Peyer's patch (tissue), 4 donors: ENCODE measurements at places on chromosomes 4 and X. TPM values are rescaled to one million over a fixed set of nuclear protein-coding genes. Genes with fewer than 3 reads are reported as not detected.

Gene IRS4
- total RNA-seq, result not detected

Gene LONRF3
- total RNA-seq, result 5.0 TPM

Gene PAGE5
- total RNA-seq, result not detected

Gene NMU
- not detected for total RNA-seq

Gene SYTL5
- total RNA-seq, result 1.7 TPM

Gene NIPAL1
- 5.0 TPM for total RNA-seq

Gene FGF16
- not detected for total RNA-seq

Gene ARHGAP36
- total RNA-seq, result not detected

Gene PAGE4
- total RNA-seq, result not detected

Gene PHOX2B
- 0.80 TPM for total RNA-seq

Gene SRPK3
- total RNA-seq, result 1.7 TPM

Gene POLN
- 2.3 TPM for total RNA-seq

Gene AFAP1
- total RNA-seq, result 42.9 TPM

Gene SNCA
- 9.1 TPM for total RNA-seq

Gene RHOH
- total RNA-seq, result 12.7 TPM

DNA sequence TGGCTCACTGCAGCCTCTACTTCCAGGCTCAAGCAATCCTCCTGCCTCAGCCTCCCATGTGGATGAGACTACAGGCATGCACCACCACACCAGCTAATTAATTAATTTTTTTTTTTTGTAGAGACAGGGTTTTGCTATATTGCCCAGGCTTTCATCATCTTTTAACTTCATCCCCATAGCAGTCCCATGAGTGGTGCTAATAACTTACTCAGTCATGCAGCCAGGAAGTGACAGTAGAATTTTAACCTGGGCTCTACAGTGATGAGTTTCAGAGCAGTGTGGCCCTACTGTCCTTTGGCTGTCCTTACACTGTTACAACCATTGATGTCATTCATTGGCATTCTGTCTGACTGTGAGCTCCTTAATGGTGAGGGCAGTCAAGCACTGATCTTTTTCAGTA, 3.9 kb upstream of the OCIAD2 start:
- DNase-seq, result no peak

- DNase-seq, result no peak
Observed at GRCh38 chr4:185369731-185370130, 26.0 kb downstream of the LRP2BP start.

DNA sequence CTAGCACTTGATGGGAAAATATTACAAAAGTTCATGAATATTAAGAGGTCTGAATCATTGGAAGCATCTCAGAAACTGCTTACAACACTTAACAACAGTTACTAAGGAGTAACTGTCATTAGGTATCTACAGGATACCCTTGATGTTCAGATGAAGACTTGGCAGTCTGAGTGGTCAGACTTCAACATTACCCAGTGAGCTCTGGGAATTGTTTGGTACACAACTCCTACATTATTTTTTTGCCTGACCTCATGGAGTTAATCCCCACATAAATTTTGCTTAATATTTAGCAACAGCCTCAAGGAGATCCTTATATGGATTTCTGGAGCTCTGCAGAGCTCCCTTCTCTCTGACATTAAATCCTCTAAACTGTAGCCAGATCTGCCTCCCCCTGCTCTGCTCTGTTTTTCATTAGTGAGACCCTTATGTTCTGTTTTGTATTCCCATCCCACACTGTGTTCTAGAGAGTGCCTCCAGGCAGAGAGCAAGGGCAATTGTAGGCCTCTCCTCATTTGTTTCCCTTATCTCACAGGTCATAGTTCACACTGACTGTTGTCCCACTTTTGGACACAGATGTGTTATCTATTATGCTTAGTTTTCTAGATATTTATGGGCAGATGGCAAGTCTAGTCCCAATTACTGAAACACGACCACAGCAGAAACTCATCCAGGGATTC, 368.8 kb downstream of the GASK1B start:
- no peak for DNase-seq

GRCh38 chrX:95791876-95792275, 892.8 kb upstream of the DIAPH2 start:
- no peak for DNase-seq

DNA sequence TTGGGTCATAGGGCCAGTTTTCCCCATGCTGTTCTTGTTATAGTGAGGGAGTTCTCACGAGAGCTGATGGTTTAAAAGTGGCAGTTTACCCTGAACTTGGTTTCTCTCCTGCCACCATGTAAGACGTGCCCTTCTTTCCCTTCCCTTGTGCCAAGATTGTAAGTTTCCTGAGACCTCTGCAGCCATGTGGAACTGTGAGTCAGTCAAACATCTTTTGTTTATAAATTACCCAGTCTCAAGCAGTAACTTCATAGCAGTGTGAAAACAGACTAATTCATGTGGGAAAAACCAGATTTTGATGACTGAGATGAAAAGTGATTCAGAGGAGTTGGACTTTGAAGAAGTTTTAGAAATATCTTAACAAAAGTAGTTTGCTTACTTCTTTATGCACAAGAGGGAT, 101.4 kb downstream of the ARHGAP10 start:
- DNase-seq, result no peak

DNA sequence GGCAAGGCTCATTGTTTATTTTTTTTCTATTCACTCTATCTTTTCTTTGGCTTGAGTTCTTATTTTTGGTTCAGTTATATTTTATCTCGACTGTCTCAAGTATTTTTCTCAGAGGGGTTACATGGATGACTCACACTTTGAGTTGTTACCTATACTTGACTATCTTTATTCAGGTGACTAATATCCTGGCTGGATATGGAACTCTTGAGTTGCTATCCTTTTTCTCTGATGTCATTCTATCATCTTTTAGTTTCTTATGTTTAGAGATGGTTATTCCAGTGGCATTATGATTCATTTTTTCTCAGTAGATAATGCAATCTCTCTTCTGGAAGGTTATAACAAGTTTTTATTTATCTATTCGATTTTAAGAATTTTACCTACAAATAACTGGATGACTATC, 117.9 kb downstream of the COX18 start:
- DNase-seq, result no peak

- DNase-seq, result no peak
Observed at GRCh38 chr4:189048119-189048518, 892.6 kb upstream of the FRG1 start.

DNA sequence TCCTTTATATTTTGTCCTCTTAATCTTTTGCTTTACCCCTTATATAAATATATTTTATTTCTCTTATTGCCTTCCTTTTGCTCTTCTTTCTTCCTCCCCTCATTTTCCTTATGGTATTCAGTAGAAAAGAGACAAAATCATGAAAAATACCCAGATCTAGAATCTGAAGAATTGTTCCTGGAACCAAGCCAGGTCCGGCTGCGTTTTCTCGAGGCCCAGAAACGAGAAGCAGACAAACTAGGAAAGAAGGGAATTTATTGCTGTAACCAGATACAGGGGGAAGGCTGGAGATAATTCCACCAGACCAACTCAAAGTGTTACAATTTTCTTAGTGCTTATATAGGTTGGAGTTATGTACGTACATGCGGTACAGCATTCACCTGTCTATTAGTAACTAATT, 328.7 kb downstream of the GABRG1 start:
- DNase-seq, result no peak

DNA sequence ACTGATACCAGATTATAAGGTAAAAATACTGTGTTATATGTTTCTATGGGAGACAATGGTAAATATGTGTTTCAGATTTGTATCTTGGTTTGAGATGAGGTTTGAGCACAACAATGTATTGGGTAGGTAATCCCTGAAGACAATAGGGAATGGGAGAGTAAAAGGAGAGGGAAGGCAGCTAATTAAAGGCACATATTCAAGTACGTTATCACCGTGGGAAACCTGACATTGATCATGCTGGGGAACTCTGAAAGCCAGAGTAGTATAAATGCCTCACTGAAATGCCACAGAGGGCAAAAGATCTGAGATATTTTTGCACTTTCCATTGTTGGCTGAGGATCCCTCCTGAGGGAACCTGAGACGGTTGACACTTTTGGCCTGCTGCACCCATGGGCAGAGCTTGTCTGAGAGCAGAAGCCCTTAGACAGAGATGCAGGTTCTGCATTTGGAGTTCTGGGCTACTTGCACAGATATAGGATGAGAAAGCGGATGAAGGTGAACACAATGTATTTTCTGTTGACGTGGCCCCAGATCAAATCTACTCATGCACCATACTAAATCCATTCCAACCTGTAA, 506.7 kb downstream of the PCDH18 start:
- no peak for DNase-seq

- no peak for DNase-seq
Observed at GRCh38 chr4:100431416-100431815, 86.4 kb downstream of the EMCN start.

- no peak for DNase-seq
Observed at GRCh38 chrX:106612393-106612763, 600 bp downstream of the RADX start.

GRCh38 chr4:13349096-13349495, 135.0 kb downstream of the RAB28 start:
- no peak for DNase-seq

DNA sequence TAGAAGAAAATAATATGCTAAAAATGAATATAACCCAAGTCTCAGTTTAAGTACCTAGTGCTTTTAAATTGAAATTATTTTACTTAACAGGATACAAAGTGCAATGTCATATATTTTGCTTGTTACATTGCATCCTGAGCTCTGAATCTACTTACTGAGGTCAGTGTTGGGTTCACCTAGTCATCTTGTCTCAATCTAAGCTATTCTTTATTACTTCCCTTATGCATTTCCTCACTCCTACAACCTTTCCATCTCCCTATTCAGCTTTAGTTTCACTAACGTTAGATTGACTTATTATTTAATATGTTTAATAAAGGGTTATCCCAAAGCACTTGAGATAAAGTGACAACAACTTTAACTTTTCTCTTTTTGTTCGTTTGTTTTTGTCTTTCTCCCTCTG, 483.7 kb downstream of the FSTL5 start:
- DNase-seq, result no peak

DNA sequence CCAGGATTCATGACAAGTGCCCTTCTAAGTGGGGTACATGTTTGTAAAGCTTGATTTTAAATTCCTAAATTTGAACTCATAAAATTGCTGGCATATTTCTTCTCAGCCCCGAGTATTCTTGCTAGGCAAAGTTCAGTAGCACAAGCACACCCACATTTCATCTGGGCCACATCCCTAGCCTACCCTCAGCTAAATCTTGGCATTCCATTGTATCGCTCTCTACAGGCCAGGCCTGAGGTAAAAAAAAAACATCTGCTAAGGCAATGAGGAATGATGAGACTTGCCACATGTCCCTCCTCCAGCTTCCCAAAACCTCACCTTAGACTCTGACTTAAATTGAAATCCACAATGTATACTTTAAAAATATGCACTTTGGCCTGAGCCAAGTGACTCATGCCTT, 51.4 kb upstream of the VCX3B start:
- no peak for DNase-seq

DNA sequence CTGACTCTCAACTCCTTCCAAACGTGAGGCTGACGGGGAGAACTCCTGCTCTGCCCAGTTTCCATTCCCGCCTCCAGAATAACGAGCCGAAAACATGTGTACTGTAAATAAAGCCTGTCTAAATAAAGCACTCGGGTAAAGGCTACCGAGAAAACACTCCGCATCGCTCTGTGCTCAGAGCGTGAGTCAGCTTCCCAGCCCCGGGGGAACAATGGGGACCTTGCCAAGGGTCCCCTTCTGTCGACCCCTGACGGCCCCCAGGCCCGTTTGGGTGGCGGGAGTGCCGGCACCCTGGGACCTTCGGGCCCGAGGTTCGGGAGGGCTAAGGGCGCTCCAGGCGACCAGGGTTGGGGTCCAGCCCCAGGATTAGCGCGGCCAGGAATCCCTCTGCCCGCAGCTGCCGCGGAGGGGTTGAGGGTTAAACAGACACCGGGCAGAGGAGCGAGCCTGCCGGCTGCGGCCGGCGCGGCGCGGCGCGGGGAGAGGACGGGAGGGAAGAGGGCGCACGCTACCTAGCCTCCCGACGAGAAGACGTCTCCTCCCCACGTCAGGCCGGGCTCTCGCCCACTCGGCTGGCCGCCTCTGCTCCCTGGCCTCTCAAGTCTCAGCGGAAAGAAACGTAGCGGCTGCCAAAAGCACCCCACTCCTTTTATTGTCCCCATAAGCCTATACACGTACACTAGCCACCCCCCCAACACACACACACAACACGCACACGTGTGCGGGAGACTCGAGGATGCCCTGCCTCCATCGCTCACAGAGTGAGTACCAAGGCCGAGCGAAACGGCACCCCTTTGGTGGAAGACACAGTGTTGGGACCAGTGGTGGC, 85.5 kb downstream of the BCOR start:
- DNase-seq, result peak; percentile 59

DNA sequence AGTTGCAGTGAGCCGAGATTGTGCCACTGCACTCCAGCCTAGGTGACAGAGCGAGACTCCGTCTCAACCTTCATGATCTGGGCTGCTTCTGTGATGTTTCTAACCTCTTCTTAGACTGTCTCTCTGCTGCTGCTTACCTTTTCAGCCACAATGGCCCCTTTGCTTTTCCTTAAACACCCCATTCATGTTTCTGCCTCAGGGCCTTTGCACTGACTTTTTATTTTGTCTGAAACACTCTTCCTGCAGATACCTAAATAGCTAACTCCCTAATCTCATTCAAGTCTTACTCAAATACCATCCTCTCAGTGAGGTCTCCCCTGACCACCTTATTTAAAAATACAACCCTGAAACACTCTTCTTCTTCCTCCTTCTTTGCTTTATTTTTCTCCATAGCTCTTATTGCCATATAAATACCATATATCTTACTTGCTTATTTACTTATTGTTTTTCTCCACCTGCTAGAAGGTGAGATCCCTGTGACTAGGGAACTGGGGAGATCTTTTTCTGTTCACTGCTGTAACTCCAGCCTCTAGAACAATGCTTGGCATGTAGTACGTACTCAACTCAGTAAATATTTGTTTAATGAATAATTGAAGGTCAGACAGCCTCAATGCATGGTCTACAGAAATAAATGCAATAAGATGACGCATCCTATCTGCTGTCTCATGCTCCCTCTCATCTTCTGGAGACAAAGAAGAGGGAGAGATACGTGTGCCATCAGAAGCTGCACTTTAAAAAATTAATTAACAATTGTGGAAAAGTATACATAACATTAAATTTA, 43.8 kb upstream of the SETD7 start:
- no peak for DNase-seq

DNA sequence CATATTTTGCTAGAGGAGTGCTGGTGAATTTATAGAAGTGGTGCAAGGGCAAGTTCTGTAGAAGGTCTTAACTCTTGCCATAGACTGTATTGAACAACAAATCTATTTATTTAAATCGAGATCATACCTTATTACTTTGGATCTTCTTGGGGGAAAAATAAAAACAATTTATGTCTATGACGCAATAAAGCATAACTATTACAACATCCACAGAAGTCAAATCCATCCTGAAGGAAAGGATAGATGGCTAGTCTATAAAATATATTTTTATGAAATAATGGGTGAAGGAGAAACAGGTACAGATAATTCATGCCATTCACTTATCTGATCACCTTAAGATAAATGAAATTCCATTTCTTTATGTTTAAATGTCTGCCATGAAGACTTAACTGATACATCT, 1168.8 kb upstream of the AGA start:
- DNase-seq, result no peak

DNA sequence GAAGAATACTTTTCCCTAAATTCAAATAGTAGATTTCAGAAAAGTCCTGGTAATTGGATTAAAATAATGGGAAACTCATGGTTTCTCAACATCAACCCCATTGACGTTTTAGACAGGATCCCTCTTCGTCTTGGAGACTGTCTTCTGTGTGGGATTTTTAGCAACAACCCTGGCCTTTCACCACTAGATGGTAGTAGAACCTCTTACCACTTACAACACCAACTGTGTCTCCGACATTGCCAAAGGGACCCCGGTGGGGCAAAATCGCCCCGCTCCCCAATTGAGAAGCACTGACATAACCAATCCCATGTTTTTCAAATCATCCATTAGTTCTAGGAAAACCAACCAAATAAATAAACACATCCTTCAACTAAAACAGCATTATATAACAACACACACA, 16.9 kb upstream of the ANOS1 start:
- no peak for DNase-seq
